ENCODE measurements at places on chromosomes 12 and 14.

DNA sequence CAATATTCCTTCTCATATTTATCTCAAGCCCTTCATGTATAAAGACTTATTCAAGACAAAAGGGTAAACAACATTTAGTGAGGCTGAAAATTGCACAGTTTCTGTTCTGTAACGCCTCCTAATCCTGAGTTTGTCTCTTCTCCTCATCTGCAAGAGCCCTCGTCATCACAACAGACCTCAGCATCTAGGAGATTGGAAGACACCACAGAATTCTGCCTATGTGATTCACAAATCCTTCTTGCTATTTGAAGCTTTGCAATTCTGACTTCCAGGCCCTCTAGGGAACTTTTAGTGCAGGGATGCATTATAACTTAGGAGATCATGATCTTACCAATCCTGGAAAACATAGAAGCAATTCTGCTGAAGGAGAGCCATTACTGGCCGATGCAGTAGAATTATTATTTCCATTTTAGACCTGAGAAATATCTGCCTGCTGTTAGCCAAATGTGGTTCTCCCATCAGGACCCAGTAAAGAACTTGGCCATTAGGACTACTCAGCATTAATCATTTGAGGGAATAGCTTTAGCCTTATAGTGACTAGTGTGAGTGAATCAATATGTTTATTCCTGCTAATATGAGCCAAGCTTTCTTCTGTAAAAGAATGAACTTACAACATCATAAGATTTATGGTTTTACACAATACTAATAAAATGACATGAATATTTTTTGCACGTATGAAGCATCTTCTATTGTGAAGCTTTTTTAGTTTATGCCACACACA is 119.5 kb downstream of the ANO4 start:
- DNase-seq, result no peak

GRCh38 chr12:91178139-91178561 is 4.5 kb downstream of the DCN start:
- peak; percentile 12 for DNase-seq

DNA sequence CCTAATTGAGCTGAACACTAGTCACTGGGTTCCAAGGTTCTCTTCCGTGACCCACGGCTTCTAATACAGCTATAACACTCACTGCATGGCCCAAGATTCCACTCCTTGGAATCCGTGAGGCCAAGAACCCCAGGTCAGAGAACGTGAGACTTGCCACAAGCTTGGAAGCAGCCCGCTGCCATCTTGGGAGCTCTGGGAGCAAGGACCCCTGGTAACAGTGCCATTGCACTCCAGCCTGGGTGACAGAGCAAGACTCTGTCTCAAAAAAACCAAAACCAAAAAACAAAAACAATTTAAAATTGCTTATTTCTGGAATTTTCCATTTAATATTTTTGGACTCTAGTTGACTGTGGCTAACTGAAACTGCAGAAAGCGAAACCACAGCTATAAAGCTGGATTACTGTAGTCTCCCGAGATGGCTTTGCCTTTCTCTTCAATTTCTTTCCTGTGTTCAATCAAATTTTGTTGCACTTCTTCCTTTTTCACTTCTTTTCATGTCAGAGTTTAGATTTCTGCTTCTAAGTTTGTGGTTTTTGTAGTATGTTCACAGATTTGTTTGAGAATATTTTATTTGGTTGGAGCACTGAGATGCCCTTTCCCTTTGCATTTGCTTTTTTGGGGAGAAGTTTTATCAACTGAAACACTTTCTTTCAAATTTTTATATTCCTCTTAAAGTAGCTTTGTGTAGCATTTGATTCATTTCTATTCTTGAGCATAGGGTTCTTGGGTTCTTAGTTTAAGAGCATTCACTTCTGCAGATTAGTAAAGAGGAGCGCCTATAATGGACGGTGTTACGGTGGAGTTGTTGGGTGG is 44.6 kb downstream of the DDHD1 start:
- no peak for DNase-seq

DNA sequence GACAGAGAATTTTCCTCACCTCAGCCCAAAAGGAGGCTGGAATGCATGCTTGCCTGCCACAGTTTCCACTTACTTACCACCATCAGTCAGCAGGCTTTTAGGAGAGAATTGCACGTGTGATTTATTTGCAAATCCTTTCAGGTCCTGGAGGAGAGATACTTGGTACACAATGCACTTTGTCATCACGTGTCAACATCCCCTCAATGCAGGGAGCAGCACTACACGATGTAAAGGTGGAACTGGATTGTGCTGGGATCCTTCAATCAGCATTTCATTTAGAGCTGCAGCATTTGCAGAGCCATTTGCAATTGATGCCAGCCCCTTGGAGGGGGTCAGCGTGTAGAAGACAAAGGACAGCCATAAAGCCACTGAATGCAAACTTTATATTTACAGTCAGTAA is 218.1 kb downstream of the GLT1D1 start:
- DNase-seq, result no peak
